HuH-7.5 (cell line): ENCODE measurements at places on chromosomes 1 and 21.

- no peak for DNase-seq
Observed at GRCh38 chr1:79082233-79082632, 75.7 kb upstream of the ADGRL4 start.

- DNase-seq, result no peak
Observed at GRCh38 chr1:26689504-26689903, 6.3 kb upstream of the ARID1A start.

DNA sequence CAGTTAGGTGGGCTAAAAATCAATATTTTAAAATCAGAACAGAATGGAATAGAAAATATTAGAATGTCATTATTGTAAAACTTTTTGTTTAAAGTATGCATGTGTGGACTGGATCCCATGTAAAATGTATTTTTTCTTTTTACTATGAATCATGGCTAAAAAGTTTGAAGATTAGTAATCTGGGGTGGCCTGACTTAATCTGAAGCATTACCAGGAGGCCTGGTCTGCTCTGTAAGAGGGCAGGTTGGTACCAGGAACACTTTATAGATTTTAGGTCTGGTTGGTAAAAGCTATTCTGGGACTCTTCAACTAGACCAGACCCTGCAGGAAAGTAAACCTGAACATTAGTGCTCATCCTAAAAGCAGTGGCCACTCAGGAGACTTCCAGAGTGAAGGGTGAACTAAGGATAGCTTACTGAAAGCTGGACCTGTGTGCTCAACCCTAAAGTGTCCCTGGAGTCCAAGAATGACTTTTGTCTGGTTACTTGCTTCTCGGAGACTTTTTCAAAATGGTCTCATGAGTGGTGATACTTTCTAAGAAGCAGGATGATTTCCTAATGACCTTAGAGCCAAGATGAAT lies 16.5 kb downstream of the RGL1 start:
- DNase-seq, result no peak

DNA sequence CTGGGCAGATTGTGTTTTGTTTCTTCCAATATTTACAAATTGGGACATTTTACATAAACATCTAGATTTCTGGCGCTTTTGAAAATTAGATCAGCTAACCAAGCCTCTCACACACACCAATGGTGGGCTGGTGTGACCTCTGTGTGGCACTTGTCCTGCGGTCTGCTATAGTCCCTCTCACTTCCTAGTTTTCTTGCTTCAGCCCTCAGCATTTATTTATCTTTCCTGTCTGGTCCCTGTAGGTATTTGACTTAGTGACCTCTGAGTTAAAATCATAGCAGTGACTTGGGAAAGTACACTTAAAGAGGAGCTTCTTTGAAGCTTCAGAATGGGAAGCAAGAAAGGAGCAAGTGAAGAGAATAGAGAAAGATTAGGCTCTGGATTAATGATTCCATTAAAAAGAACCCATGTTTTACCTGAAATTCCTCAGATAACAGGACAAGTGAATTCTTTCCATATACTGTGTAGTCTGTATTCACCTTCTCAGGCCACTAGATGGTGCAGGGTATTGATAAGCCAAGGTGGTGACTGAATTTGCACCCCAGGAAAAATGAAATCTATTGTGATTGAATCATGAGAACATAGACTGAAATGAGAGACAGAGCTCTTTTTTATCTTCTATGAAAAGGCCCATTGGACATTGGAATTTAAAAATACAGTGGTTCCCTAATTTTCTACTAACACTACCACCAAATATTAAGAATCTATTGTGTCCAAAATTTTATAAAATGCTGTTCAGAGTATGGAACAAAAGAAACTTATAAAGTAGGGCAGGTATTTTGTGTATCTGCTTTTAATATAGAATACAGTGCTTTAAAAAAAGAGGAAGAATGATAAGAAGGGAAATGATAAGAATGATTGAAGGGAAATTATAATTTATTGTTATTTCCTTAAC lies 7.1 kb upstream of the DIPK1A start:
- no peak for DNase-seq

GRCh38 chr1:234647758-234648157 lies 37.8 kb upstream of the IRF2BP2 start:
- no peak for DNase-seq

GRCh38 chr1:242691610-242691945 lies 167.1 kb upstream of the PLD5 start:
- no peak for DNase-seq

GRCh38 chr1:203751051-203751450 lies 13.9 kb upstream of the LAX1 start:
- no peak for DNase-seq

DNA sequence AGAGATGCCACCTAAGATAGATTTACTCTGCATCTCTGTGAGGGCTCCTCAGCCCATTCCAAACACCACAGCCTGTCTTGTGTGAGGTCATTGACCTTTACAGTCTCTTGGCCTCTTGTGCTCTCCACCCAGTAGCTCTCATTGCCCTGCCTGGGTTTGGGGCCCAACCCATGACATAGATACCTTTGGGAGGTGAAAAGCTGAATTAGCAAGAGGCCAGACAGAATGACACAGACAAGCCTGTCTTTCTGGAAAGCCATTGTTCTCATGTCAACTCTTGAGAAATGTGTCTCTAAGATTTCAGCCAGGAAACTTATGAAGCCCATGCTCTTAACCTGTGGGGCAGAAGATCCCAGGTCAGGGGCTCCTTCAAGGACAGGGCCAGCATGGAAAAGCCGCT lies 18.4 kb upstream of the F3 start:
- no peak for DNase-seq

DNA sequence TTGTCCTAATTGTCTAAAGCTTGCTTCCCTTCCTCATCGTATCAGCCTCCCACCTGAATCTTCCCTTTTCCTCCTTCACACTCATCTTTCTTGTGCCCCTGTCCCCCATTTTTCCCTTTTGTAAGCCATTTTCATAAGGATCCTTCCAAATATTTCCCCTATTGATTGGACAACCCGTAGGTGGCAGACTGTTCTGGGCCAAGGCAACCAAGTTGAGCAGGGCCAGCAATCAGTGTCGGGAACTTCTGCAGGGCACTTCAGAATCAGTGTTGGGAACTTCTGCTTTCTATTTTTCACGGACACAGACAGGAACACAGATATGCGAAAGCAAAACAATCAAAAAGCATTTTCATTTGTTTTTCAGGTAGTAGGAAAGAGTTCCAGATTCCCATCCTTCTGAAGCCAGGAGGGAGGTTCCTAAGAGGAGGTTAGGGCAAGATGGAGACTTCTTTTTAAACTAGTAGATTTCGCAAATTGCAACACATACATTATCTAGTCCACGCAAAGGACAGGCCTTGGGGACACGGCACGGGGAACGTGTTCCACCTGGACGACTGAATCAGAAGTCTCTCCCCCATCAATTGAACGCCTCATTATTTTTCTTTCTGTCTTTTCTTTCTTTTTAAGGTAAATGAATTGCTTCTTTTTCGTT lies 691 bp upstream of the MPZL1 start:
- DNase-seq, result no peak

- DNase-seq, result no peak
Observed at GRCh38 chr21:31720739-31721138, 11.2 kb downstream of the SCAF4 start.

GRCh38 chr1:28193701-28194161 lies 17.2 kb upstream of the PTAFR start:
- no peak for DNase-seq

DNA sequence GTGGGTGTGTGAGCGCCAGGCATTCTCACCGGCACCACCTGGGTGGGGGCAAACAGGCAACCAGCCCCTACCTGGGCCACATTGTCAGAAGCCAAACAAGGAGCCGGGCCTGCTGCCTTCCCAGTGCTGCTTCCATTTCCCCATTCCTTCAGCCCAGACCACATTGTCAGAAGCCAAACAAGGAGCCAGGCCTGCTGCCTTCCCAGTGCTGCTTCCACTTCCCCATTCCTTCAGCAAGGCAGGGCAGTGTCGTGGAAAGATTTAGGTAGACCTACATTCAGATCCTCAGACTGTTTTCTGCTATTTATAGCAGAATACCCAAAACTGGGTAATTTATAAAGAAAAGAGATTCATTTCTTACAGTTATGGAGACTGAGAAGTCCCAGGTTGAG lies 47.0 kb upstream of the EFHD2 start:
- no peak for DNase-seq

DNA sequence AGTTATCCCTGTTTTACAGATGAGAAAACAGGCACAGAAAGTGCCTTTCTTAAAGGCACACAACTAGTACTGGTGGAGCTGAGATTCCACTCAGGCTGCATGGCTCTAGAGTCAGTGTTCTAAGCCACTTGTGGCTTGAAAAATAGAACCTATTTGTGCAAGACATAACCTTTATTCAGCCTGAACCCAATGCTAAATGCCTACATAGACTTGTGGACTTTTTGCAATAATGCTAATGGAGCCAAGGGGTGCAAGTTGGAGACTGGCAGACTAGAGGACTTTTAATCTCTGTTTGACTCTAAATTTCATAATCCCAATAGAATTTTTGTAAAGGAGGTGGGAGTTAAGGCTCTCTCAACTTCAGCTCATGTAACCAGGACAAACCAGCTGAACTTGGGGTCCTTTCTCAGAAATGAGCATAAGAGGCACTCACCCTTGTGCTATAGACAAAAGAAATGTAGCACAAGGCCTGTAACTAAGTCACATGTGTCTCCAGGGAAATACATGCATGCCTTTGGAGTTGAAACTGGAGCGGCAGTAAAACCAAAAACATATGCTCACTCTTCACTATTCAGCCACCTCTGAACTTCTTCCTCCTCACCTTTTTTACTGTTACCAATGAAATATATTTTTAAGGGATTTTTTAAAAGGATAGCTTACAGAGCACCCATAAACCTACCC lies 43.0 kb upstream of the AK4 start:
- DNase-seq, result no peak

DNA sequence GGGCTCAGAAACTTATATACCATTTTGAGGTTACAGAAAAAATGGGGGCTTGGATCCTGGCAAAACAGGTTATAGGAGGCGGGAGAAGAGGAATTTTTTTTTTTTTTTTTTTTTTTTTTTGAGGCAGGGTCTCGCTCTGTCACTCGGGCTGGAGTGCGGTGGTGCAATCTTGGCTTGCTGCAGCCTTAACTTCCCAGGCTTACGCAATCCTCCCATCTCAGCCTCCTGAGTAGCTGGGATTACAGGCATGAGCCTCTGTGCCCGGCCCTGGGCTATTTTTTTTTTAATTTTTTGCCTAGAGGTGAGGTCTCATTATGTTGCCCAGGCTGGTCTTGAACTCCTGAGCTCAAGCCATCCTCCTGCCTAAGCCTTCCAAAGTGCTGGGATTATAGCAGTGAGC lies 24.7 kb downstream of the MROH7 start:
- no peak for DNase-seq

DNA sequence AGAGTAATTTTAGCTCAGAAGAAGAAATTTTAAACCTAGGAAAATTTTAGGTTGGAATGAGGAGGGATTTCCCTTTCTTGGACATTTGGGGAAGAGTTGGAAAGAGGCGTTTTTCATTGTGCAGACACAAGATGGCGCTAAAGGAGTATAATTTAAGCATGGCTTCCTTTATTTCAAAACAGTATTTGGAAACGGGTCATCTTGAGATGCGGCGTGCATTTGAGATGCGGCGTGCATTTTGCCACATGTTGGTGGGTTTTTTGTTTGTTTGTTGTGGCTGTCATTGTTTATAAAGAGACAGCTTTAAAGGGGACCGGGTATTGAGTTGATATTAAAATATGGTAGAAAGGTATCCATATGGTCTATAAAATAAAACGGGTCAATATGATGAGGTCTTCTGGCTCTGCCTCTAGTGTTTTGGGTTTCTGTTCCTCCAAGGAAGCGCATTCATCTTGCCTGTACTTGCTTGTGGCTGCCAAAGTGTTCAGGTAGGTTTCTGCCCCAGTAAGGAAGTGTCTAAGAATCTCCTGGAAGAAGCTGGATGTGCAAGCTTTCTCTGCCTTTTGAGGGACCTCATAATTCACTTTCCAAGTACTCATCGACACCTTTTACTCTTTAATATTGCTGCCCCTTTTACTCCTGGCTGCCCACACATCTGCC lies 210.3 kb downstream of the SLC35F3 start:
- DNase-seq, result peak; percentile 14

- no peak for DNase-seq
Observed at GRCh38 chr1:171772312-171772711, 9.1 kb upstream of the METTL13 start.

- DNase-seq, result no peak
Observed at GRCh38 chr1:231719485-231720183, 93.0 kb downstream of the DISC1 start.

DNA sequence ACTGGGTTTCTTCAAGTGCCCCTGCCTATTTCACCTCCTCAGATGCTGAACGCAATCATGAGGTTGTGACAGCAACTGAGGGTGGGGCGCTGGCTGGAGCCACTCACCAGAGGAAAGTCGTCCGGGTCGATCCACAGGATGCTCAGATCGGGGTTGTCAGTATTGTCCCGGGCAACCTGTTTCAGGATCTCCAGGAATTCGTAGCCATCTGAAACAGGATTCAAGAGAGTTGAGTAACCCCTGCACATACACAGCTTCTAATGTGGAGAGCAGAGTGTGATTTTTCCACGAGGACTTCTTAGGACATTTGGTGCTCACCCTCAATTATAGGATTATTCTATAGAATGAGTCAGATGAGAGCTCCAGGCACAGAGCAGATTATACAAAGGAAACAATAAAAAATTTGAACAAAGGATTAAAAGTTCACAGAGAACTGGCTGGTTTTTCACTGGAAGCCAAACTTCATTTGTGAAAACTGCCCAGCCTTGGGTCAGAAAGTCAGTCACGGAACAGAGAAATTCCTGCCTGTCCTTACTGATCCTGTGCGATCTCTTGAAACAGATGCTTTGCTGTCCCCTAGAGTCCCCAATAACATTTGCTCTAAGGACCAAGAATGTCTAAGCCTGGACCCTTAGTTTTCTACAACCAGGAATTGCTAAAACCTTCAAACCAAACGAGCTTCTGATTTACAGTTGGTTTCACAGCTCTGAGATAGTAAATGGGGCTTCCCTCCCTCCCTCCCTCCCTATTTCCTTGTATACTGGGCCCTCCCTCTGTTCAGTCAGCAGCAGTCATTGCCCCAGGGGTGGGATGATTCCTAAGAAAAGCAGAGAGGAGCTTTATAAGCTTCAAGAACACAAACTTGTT lies 63.2 kb downstream of the CASQ2 start:
- no peak for DNase-seq

DNA sequence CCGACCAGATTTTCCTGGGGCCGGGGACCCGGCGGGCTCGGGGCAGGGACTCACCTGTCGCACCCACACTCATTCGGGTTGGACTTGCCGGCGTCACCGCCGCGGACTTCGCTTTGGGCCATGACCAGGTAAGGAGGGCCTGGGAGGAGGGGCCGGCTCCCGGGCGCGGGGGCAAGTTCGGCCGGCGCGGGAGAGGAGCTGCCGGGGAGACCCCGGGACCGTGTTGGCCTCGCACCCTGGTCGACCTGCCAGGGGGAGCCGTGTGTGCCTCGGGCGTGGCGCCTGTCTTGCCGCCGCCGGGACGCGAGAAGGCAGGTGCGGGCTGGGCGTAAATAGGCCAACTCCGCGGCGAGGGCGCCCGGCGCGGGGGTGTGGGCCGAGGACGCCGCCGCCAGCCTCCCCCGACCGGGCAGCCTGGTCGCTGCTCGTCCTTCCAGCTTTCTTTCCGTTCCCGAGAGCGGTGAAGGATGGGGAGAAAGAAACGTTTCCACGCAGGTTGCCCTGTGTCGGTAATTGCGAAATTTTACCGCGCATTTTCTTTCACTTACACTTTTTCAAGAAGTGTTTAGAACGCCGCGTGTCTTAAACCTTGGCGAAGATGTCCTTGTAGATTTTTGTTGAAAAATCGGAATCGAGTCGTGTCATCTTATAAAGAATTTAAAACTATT lies 558 bp downstream of the USP1 start:
- no peak for DNase-seq

- DNase-seq, result no peak
Observed at GRCh38 chr1:224116131-224116530, 2.2 kb downstream of the FBXO28 start.

GRCh38 chr1:109985247-109986053 lies 885 bp downstream of the AHCYL1 start:
- no peak for DNase-seq
